ENCODE measurements at places on chromosomes 16 and 17.

DNA sequence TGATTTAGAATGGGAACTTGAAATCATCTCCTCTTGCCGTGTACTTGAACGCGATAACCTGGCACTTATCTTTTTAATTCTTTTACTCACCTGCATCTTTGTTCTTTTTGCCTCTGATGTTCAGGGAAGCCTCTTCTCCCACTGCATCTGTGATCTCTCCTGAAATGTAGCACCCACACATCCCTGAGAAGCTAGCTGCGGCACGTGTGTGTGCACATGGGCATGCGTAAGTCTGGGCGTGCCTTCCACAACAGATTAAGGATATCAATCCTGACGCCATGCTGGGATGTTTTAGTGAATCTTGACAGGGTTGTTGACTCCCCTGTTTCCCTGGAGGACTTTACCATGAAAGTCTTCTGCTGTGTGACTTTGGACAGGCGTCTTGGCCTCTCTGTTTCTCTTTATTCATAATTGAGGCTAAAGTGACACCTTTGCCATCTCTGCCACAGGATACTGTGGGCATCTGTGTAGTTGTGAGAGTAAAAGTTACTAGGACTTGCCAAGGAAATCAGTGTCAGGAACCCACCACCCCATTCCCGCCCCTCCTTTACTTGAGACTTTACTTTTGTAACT, 20.5 kb downstream of the IL4R start:
- DNase-seq = no peak

GRCh38 chr16:79750311-79750710, 149.8 kb upstream of the MAF start:
- DNase-seq = no peak

- DNase-seq = peak; percentile 78
Measured at GRCh38 chr16:70454222-70455034, at the start of gene FCSK. Gene FCSK (plus strand): TSS chr16:70454595. CDS start chr16:70463191, 8,596 bp downstream.

- DNase-seq = no peak
Measured at GRCh38 chr17:75364078-75364477, 41.4 kb downstream of the GRB2 start.

DNA sequence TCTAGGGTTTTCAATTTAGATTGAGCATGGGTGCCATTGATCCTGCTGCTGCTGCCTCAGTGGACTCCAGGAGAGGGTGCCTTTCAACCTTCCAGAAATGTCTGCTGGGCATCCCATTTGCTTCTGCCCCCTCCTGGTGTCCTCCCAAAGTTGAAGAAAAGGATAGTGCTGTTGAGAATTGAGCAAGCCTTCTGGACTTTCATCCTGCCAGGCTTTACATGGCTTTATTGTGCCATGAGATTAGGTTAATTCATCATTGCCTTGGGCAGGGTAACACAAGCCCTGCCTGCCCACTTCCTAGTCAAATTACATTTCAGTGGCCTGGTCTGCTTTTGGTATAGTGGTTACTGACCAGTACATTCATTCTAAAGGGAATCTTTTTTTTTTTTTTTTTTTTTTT, 17.9 kb upstream of the TANGO6 start:
- no peak for DNase-seq

All from germinal center (tissue), 1 donor.